Amygdala (tissue), 56 donors: ENCODE measurements at places on chromosomes 2 and 18.

DNA sequence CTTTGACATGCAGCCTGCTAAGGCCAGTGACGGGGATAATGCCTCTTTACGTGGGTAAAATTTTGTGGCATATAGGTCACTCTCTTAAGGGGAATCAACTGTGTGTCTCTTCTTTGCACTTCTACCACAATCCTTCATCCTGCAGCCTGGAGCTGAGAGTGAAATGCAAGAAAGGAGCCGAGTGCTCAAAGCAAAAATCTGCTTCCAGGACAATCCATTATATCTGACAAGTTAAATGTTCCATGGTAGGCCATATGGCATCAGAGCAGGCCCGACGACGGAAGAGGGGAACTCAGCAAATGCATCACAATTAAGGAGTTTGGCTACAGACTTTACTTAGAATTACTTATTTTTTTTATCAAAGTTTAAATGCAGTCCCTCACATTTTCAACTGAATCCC, 171.2 kb downstream of the TCF4 start:
- no peak for DNase-seq

DNA sequence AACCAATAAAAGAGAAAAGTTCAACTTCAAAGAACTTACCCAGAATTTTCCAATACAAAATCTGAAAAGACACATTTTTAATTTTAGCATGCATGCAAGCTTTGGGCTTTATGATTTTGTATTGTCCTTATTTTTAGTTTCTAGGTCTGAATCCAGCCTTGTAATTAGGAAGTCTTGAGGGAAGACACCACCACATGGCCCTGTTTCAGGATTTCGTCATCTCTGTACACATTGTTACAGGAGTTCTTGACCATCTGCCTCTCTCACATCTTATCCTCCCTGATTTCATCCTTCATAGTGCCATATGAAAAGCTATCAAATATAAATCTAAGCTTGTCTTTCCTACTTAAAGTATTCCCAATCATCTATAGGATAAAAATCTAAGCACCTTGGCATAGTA, 176.1 kb downstream of the TXNL1 start:
- no peak for DNase-seq

DNA sequence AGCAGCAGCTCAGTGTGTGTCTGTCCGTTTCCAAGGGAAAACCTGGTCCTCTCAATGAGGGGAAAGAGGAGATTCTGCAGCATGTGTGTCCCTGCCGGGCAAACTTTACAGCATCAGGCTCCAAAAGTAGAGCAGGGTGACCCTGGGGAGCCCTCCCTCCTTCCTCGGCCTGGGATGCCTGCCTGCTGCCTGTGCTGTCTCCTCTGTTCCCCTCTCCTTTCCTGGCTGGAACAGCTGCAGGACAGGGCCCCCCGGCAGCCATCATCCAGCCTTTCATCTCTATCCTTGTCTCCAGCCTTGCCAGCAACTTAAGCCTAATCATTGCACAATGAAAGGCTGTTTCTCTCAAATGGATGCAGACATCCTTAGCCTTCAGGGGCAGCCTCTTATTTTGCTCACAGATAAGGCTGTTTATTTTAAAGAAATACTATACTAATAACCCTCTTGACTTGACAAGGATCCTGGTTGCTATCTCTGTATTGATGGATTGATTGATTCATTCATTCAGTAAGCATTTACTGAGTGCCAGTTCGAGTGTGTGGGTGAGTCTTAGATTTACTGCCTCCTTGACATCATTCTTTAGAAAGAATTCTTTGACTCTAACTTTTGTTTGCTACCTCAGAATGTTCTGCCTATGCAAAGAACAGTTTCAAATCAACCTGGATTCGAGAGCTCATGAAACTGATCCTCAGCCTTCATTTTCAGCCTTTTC, 40.6 kb upstream of the EDAR start:
- DNase-seq, result no peak

DNA sequence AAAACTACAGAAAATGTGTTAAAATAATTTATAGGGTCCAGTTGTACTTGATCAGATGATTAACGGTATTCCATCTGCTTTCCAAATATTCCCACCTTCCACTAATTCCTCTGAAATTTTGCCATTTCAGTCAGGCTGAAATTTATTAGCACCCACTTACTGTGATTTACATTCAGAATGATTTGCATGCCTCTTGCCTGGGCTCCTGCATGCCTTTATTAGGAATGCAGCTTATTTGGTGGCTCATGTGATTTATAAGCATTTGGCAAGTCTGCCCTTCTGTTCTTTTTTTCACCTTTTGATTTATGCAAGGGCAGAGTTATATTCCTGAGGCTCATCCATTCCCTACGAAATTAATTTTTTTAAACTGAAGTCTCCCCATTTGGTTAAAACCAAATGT, 1594.5 kb upstream of the PIK3C3 start:
- DNase-seq, result no peak

DNA sequence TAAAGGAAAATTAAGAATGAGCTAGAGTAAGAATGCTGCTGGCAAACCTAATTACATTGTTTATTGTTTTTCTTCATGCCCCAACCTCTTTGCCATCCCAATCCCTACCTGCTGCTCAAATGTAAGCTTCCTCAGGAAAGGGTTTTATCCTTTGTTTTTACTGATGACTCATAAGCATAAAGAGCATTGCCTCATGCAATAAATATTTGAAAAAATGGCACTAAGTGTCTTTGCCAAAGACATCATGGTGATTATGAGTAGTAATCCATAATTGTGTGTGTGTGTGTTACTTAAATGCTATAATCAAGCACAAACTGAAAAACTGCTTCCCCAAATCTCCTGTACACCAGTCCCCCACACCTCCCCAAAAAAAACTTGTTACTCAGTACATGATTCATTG, 53.4 kb downstream of the DNER start:
- no peak for DNase-seq

- no peak for DNase-seq
Observed at GRCh38 chr2:209973328-209973727, 29.1 kb upstream of the RPE start.

DNA sequence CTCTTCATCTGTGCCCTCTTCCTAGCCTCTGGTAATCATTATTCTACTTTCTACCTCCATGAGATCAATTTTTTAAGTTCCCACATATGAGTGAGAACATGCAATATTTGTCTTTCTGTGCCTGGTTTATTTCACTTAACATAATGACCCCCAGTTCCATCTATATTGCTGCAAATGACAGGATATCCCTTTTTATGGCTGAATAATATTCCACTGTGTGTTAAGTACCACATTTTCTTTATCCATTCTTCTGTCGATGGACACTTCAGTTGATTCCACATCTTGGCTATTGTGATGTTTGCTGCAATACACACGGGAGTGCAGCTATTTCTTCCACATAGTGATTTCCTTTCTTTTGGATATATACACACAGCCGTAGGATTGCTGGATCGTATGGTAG, 43.9 kb upstream of the CNOT11 start:
- DNase-seq, result no peak

- DNase-seq, result no peak
Observed at GRCh38 chr18:9148203-9148552, 11.6 kb downstream of the ANKRD12 start.

- no peak for DNase-seq
Observed at GRCh38 chr2:196479350-196479749, 160.2 kb upstream of the CCDC150 start.

DNA sequence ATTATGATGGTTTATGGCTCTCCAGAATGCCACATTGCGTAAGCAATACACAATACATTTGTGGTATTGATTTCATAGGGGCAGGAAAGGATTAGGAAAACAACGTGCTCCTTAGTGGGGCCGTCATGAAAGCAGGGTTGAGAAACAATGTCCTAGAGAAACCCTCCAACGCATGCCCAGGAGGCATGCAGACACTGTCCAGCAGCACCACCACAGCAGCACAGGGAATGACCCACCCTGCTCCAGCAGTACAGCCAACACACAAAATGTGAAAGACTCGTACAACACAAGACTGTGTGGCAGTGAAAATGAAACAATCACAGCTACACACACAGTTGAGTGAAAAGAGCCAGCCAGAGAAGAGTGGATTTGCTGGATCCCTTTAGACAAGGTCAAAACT, 66.3 kb downstream of the FAM168B start:
- DNase-seq, result no peak

- no peak for DNase-seq
Observed at GRCh38 chr2:177031438-177032180, 181.0 kb upstream of the HNRNPA3 start.

- no peak for DNase-seq
Observed at GRCh38 chr2:109342930-109343329, 213.9 kb downstream of the SH3RF3 start.

- DNase-seq, result no peak
Observed at GRCh38 chr2:54648256-54648655, 75.2 kb upstream of the EML6 start.

DNA sequence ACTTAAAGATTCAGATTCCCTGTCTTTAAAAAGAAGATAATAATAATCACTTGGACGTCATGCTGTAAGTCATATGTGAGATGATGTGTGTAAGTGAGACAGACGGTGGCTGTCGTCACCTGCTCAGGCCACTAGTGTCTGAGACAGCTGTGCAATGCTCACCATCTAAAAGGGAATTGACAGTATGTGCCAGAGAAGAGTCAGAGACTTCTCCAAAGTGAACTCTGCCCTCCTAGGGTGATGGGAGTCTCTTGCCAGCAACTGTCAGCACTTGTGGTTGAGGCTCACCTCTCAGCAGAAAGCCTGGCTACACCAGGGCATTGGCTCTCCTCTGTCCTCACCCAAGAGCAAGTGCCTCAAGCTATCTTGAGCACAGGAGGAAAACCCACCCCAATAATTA, 131.6 kb upstream of the DNAJC10 start:
- no peak for DNase-seq

DNA sequence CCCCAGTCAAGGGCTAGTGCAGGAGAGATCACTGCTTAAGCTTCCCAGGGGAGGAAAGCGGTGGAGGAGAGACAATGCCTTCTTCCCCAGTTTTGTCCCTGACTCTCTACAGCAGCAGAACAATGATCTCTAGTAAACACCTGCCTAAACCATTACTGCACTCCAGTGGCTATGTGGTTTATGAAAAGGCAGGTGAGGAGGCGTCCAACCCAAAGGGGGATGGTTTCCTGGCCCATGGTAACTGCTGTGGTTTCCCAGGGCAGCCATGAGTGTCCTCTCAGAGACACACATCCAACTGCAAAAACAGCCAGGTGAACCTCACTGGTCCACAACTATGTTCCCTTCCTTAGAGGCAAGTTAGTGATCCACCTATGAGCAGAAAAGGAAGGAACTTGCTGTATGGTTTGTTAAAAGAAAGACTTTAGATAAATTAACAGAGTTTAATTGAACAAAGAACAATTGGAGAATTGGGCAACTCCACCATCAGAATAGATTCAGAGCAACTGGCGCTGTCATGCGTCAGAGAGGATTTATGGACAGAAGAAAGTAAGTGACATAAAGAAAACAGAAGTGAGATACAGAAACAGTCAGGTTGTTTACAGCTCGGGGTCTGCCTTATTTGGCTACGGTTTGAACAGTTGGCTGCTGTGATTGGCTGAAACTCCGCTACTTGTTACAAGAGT, 4.8 kb upstream of the TTC39C start:
- DNase-seq, result no peak

DNA sequence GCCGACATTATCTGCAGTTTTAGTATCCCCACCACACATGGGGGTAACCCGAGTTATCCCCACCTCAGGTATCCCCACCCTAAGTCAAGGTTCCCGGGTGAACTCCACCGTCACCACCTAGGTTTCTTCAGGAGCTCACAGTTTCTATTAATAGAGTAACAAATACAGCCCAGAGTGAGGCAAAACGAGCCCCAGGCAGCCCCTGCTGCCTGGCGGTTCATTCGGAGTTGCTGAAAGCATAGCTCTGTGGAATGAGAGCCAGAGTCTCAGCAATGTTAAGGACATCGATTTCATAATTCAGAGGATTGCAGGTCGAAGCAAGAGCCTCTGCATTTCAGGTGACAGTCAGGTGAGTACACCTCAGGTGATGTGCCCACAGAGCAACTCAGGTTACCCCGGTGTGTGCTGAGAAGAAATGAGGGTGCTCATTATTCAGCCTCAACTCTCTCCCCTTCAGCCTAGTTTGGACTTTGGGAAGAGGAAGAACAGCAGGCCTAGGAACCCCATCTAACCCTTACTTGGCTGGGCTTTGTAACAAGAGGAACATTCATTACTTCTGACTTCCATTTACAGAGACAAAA, 10.7 kb downstream of the SATB2 start:
- DNase-seq, result no peak

DNA sequence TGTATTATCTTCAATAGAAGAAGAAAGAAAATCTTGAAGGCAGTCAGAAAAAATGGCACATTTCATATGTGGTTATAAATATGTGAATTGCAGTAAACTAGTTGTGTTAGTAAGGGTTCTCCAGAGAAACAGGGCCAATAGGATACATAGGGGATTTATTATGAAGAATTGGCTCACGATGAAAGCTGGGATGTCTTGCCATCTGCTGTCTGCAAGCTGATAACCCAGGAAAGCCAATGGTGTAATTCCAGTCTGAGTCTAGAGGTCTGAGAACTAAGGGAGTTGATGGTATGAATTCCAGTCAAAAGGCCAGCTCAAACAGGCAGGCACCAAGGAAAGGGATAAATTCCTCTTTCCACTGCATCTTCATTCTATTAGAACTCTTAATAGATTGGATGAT, 362.4 kb downstream of the KCNJ3 start:
- DNase-seq, result no peak

GRCh38 chr2:52810460-52810859, 957.1 kb upstream of the CHAC2 start:
- DNase-seq, result no peak

DNA sequence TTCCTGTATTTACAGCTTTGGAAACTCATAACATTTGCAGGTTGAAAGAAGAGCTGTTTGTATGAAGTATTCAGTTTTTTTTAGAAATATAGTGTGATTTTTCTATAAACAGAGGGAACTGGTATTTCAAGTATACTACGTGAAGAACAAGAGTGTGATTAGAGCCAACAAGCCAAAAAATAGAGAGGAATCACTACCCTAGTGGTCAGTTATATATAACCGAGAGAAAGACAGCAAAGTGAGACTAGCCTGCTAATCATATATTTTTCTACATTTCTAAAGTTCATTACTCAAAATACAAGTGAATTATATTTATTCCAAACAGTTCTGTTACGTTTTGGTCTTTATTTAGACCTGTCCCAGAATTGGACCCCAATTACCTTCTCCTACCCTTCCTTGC, 444.8 kb upstream of the NRP2 start:
- DNase-seq, result no peak

DNA sequence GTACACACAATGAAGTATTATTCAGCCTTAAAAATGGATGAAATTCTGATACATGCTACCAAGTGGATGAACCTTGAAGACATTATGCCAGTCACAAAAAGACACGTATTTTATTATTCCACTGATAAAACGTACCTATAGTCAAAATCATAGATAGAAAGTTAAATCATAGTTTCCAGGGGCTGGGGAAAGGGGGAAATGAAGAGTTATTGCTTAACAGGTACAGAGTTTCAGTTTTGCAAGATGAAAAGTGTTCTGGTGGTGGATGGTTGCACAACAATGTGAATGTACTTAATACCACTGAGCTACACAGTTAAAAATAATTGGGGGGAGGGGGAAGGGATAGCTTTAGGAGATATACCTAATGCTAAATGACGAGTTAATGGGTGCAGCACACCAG, 279.0 kb upstream of the STON1 start:
- no peak for DNase-seq
